GM23248 (cell line): ENCODE measurements at places on chromosomes 4 and X.

DNA sequence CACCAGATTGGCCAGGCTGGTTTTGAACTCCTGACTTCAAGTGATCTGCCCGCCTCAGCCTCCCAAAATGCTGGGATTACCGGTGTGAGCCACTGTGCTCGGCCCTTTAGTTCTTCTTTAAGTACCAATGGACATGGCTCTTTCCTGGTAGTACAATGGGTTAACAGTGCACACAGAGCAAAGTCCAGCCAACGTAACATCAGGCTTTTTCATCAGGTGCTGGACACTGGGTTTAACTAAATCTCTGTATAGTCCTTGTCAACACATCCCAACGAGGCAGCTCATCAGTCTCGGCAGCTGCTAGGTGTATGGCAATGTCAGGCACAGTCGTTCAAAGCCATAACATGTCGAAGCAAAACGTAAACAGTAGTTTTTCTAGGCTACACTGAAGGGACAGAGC lies 93.8 kb downstream of the HDAC8 start:
- DNase-seq = no peak

- no peak for DNase-seq
Observed at GRCh38 chr4:21695141-21695540, 253.4 kb downstream of the KCNIP4 start.

GRCh38 chrX:47311932-47312774 lies 58.2 kb upstream of the ZNF157 start:
- peak; percentile 79 for DNase-seq

DNA sequence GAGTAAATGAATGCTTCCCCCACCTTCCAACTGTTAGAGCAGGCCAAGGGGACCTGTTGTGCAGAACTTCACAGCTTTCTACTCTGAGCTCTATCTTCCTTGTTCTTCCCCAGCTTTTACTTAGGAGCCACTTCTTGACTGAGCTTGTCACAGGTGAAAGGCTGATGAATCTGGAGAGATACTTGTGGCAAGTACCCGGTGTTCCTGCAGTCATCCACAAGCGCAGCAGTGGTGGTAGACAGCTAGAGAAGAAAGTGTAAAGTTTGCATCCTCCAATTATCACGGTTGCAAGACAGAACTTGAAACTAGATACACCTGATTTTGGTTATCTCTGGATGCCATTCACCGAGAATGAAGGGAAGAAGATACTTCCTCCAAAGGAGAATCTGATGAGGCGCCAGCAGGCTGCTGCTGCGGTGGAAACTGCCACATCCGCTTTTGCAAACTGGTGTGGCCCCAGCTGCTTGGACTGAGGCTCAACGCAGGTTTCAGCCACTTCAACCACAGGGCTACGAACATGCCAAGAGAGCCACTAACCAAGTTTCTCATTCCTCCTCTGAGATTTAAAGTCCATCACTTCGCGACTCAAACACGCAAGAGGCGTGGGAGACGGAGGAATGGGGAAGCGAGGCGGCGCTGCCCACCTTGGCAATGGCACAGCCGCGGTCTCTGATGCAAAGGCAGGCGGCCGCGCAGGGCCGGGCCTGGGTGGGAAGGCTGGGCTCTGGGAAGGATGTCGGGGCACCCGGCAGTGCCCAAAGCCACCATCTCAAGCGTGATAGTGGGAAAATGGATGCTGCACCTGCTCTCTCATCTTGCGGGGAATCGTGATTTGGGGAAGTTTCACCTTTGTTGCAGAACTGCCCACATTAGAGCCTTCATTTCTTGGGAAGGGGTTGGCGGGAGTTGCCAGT lies 1.3 kb upstream of the FHIP1A start:
- no peak for DNase-seq

DNA sequence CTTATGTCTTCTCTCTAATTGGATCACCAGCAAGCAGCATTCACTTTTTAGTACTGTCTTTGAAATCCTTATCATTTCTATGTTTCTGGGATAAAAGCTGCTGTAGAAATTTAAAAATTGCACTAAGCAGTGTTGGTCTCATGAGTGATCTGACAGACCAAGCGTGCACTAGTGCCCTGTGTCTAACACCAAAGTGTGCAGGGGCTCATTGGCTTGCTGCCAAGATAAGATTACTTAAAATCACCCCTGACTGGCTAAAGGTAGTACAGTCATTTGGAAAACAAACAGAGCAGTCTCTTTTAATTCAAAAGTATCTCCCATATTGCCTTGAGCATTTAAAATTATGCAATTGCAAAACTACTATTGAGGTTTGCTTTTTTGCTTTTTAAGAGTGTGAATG lies 304.6 kb downstream of the ARAP2 start:
- DNase-seq = no peak

DNA sequence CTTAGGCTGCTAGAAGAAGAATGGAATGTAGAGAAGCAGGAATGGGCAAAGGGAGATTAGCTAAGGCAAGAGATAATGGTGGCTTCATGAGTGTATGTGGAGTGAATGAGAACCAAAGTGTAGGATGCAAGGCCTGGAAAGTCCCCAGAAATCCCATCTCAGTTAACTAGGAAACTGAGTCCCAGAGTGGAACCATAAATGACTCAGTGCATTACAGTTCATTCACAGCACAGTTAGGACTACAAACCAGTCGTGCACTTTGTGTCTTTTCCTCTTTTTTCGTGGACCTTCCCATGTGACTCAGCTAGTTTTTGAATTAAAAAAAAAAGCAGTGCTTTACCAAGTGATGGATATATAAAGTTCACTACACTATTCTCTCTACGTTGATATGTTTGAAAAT lies 27.7 kb upstream of the REST start:
- no peak for DNase-seq

GRCh38 chr4:41541687-41542094 lies 3.7 kb downstream of the LIMCH1 start:
- DNase-seq = peak; percentile 33

DNA sequence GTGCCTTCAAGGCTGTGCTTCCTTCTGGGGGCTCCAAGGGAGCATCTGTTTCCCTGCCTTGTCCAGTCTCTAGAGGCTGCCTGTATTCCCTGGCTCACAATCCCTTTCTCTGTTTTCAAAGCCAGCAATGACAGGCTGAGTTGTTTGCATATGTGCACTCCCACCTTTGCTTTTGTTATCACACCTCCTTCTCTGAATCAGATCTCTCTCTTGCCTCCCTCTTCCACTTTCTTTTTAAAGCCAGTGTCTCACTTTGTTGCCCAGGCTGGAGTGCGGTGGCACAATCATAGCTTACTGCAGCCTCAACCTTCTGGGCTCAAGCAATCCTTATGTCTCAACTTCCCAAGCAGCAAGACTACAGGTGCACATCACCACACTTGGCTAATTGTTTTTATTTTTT lies 37.1 kb upstream of the LEF1 start:
- DNase-seq = no peak

DNA sequence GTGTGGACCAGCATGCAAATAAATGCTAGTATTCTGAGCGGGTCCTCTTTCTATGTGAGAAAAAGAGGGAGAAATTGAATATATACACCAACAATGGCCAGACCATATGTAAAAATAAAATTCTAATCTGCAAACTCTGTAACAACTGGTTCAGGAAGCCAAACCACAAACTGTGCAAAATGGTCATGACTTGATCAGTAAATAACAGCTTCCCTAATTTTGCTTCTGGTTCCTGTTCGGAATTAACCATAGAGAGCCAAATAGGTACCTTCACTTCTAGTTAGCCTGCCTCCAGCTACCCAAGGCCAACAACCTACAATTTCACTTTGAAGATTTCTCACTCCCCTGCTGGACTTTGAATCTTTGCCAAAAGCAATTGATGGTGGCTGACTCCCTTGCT lies 1313.2 kb downstream of the ADGRL3 start:
- DNase-seq = no peak

GRCh38 chrX:20382518-20383297 lies 116.0 kb upstream of the RPS6KA3 start:
- DNase-seq = peak; percentile 41

DNA sequence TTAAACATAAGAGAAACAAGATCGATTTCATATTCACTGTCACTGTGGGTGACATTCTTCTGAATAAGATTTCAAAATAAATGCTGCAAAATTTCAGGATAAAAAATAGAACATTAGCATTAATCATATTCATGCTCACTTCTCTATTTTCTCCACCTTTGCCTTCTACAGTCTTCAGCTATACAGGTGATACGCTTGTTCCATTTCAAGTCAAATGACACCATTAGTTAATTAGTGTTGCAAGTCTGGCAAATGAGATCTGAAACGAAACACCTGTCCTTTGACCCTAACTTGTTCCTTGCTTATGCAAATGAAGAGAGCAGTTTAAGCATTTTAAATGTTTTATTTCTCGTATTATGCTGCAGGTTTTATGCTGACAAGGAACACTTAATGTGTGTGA lies 667.5 kb upstream of the MAGEB2 start:
- no peak for DNase-seq

DNA sequence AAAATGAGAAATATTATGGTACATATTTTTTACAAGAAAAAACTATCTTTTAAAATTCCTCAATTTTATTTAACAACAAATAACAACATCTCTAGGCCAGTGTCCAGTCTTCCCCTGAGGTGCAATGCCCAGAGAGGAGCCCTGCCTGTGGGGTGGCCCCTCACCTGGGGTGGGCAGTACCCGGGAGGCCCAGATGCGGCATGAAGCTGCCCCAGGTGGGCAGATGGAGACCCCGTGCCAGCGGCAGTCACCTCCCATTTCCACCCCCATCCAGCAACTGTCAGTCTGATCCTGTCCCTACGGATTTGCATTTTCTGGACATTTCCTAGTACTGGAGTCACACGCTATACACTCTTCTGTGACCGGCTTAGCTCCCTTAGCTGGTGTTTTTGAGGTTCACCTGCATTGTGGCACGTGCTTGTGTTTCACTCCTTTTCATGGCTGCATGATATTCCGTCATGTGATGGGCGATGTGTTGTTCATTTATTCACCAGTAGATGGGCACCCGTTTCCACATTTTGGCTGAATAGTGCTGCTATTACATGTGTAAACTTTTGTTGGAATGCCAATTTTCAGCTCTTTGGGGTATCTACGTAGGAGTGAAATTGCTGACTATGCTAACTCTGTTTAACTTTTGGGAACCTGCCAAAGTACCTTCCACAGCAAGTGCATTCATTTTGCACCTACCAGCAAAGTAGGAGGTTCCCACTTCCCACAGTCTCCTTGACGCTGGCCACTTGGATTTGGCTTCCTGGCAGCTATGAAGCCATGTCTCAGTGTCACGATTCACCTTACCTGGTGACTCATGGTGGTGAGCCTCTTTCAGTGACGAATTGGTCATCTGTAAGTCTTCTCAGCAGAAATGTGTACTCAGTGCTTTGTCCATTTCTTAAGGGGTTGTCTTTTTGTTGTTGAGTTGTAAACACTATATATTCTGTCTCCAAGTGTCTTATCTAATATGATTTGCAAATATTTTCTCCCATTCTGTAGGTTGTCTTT lies 11.7 kb upstream of the MAEA start:
- DNase-seq = peak; percentile 61

- no peak for DNase-seq
Observed at GRCh38 chr4:48409203-48409602, 67.9 kb downstream of the SLAIN2 start.

DNA sequence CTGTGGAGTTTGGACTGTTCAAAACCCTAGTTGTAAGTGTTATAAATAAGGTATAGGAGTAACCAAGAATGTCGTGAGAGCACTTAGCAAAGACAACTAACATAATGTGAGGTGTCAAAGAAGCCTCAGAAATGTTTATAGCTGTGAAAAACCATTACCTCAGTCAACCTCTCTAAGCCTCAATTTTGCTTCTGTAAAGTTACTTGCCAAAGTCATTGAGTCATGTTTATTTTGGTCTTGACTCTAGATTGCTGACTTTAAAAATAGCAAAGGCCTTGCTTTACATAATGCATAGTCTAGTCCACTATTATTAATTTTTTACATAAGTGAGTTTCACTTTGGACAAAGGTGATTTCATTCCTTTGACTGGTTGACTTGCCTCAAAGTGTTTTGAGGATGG lies 257.6 kb upstream of the CXXC4 start:
- DNase-seq = no peak

DNA sequence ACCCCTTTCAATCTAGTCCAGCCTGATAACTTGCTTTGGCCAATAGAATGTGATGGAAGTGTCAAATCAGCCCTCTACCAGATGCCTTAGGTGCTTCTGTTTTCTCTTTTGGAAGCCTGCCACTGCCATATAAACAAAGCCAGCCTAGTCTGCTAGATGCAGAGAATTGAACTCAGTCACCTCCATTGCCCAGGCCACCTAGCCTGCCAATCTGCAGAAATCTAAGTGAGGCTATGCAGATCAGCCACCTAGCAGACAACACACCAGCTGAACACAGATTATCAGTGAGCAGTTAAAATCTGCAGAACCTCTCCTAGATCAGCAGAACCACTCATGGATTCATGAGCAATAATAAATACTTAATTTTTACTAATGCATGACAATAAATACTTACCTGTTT lies 1108.2 kb downstream of the PCDH18 start:
- DNase-seq = no peak

DNA sequence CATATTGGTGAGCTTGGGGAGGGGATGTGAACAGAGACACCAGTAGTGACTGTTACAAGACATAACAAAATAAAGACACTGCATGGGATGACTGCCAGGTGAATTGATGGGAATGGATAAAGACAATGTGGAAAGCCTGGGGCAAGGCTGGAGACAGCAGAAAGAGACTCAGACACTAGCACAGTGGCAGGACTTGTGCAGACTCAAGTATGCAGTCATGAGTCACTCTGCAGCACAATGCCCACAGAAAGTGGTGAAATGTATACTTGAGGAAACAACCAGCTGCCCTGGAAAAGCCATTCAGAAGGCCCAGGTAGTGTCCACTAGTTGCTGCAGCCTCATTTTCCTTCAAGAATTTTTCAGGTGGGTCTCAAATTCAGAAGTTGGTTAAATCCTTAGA lies 452.3 kb downstream of the MID1IP1 start:
- peak; percentile 52 for DNase-seq

GRCh38 chrX:12894074-12895030 lies 12.1 kb upstream of the TLR8 start:
- DNase-seq = peak; percentile 15

- peak; percentile 71 for DNase-seq
Observed at GRCh38 chrX:97389761-97390192, 506.1 kb downstream of the RPA4 start.

- DNase-seq = no peak
Observed at GRCh38 chrX:17679261-17679660, 58.0 kb upstream of the SCML1 start.

- DNase-seq = no peak
Observed at GRCh38 chrX:7264399-7264798, 116.4 kb upstream of the PUDP start.

GRCh38 chrX:102934624-102935023 lies 2.4 kb upstream of the RAB40AL start:
- DNase-seq = peak; percentile 39

DNA sequence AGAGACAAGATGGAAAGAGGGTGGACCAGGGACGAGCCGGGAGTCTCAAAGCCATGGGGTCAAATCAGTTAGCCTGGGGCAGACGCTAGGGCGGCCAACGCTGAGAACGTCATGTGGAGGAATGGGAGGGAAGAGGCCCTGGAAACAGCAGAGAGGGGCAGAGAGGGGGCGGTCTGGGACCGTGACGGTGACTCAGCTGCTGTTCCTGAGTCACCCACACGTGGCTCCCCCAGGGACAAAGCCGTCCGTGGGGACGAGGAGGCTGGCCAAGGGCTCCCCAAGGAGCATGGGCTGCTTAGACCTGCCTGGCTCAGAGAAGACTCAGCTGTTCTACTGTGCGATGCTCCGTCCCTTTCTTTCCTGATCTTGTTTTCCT lies 108.4 kb upstream of the LRPAP1 start:
- DNase-seq = peak; percentile 59

GRCh38 chr4:24650849-24651640 lies 66.7 kb upstream of the DHX15 start:
- DNase-seq = no peak
